ENCODE measurements at places on chromosomes 7 and 10.

DNA sequence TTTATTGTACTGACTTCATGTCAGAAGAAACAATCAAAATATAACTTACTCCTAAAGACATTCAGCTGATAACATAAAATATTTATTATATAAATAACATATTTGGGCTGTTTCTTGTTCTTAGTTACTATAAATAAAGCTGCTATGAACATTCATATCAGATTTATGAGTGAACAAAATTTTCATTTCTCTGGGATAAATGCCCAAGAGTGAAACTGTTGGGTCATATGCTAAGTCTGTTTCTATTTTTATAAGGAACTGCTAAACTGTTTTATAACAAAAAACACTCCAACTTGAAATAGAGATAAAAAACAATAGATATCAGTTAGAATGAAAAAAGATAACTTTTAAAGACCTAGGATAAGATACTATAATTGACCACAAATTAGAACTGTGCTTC, 26.5 kb upstream of the CC2D2B start:
- DNase-seq: no peak

DNA sequence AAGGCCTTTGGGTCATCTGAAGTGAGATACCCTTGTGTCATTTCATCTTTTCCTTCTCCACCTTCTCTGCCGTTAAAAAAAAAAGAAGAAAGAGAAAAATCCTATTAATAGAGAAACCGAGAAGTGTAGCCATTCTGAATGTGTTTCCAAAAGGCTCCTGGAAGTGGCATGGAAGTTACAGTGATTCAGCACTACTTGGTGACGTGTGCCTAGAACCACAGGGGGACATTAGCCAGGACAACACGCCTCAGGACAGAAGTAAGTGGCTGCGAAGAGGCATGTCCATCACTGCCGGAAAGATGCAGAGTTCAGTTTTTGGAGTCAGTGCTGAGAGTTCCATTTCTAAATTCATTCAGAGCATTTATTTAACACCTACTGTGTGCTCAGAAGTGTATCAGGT, 6.3 kb downstream of the HTRA1 start:
- DNase-seq: no peak

- no peak for DNase-seq
These were observed 75.1 kb downstream of the FOXI2 start for GRCh38 chr10:127812041-127812440.

DNA sequence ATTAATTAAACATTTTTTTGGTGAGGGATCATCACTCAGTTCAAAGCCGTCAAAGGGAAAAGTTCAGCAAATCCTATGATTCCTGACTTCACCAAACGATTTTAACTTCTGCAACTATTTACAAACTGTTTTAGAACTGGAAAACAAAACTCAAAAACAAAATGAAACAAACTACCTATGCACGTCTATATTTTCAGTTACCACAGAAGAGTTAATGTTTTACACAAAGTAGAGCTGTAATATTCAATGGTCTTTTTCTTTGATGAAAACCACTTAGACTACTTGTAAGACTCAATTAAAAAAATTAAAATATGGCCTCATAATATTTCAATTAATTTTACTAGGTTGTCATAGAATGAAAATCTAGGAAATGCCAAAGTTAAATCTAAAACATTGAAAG, 131.5 kb downstream of the ATE1 start:
- no peak for DNase-seq

DNA sequence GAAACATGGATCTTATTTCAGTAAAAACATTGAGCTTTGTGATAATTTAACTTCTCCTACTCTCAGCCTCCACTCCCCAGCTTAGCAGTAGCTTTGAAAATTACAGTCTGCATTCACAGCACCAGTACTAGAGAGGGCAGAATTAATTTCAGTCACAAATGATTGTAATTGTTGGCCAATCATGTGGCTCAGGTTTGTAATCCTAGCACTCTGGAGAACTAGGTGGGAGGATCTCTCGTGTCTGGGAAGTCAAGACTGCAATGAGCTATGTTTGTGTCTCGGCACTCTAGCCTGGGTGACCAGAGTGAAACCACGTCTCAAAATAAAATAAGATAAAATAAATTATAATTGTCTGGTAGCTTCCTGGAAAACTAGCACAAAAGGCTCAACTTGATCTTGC, 620.9 kb downstream of the TNS3 start:
- no peak for DNase-seq

- DNase-seq: no peak
These were observed 22.0 kb downstream of the UMAD1 start for GRCh38 chr7:7662527-7662926.

GRCh38 chr7:100865372-100865911, 1.7 kb upstream of the TRIP6 start:
- no peak for DNase-seq

- DNase-seq: no peak
These were observed 83.1 kb upstream of the SORCS3 start for GRCh38 chr10:104557966-104558365.

- no peak for DNase-seq
These were observed 90.1 kb downstream of the TEX36 start for GRCh38 chr10:125592897-125593296.

- no peak for DNase-seq
These were observed 19.1 kb downstream of the DLG5 start for GRCh38 chr10:77907462-77907861.

Data from Panc1 (cell line).